ENCODE measurements at places on chromosomes 6 and 20. TPM values are rescaled to one million over a fixed set of nuclear protein-coding genes. Genes with fewer than 3 reads are reported as not detected.
A peak's percentile ranks its signal among the peaks of the same experiment; 100 is the strongest.

TSPYL4 gene
- 29.4 TPM for total RNA-seq

DNA sequence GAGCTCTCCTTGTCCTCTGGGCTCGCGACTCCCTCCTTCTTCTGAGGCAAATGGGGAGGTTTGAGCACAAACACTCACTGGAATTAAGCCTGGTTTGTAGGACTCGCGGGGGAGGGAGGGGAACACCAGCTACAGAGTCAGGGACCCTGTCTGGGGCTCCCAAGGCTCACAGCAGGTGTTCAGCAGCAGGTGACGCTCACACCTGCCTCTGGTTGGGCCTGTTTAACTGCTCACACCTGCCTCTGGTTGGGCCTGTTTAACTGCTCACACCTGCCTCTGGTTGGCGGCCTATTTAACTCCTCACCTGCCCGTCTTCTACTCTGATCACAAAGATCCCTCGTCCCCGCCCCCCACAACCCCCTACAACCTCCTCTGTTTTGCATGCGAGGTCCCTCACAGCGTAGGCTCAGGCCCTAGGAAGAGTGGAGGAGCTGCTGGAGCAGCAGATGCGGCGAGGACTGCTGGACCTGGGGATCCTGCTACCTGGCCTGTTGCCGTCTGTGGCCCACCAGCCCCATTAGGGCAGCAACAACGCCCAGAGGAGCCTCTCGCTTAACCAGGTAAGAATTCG is 181.9 kb downstream of the ERMARD start:
- DNase-seq: no peak

DNA sequence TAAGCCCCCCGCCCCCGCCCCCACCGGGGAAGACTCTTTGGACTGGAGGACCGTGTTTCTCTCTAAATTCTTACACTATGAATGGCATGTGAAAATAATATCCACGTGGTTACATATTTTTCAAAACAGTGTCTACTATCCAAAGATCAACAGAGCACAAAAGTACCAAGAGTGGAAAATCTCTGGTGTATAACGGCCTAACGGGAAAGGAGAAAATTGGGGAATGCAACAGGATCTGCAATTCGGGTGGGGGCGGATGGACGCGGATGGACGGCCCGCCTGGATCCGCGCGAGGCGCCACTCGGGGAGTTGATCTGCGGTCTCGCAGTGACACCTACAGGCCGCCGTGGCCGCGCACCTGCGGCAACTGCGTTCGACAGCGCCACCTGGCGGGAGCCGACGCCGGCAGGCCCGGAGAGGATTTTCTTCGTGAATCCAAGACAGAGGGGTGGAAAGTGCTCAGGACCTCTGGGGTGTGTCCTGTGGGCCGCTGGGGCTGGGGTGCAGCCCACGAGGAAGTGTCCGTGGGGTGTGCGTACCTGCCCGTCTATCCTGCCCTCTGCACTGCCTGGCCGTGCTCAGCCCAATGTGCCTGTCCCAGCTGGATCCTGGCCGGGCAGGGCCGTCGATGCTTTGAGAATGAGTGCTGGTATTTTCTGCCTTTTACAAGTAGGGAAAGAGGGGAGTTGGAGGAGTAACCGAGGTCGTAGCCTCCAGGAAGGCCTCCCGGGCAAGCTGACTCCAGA is 18.6 kb downstream of the ANKRD60 start:
- peak; percentile 93 for DNase-seq

- DNase-seq: no peak
Observed at GRCh38 chr20:17463711-17464110, 67.5 kb downstream of the BFSP1 start.

DNA sequence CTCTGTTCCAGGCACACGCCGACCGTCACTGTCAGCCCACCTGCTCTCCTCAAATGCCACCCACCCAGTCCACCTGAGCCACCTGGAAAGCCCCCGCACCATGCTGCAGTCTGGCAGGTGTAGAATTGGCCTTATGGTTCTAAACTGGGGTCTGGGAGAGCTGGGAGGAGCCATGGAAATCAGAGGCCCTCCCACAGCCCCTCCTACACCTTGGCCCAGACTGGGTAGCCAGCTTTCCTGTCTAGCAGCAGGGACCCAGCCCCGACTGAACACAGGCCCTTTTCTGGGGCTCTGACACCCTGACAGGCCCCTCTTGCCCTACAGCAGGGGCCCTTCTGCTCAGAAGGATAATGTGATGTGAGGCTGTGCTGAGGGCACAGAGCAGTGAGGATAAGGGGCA is 31.1 kb downstream of the LRFN2 start:
- DNase-seq: no peak

BAG2 gene
- total RNA-seq: 14.8 TPM

GRCh38 chr6:127514179-127514772 is 4.9 kb downstream of the MTCL3 start:
- DNase-seq: no peak

- DNase-seq: no peak
Observed at GRCh38 chr6:107665382-107665781, 158.7 kb downstream of the SCML4 start.

GRCh38 chr6:40325791-40326190 is 261.4 kb downstream of the LRFN2 start:
- no peak for DNase-seq

DNA sequence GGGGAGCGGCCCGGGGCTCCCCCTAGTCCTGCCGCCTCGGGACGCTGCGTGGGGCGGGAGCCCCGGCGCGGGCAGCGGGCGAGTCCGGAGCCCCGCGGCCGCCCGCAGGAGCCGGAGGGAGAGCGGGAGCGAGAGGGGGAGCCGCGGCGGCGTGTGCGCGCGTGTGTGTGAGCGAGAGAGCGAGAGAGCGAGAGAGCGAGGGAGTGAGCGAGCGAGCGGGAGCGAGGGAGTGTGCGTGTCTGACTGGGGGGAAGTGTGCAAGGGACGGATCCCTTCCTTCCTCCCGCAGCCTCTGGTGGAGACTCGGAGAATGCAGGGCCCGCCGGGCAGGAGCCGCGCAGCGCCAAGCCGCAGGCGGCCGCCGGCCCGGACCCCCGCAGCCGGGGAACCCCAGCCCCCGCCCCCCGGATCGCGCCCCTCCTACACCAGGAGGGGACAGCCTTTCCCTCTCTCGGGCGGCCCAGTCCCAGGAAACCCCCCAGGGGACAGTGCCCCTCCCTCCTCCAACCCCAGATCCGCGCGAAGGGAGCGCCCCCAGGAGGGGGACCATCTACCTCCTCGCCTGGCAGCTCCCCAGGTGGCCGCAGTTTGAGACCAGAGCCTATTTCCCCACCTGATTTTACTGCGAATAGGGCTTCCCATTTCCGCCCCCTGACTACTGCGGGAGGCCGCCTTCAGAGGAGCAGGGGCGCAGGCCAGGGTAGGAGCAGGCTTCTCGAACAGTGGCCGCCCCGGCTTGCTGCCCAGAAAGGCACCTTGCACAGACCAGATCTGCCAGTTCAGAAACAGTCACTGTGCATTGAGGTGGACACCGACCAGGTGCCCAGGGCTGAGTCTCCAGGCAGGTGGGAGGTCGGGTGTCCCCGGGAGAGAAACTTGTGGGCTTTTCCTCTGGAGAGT is at the start of gene CDH22:
CDH22 (minus strand) TSS at position 241 of the 900 bp plus-strand sequence. CDS start 57,204 bp downstream, outside the sequence.
- peak; percentile 55 for DNase-seq

DNA sequence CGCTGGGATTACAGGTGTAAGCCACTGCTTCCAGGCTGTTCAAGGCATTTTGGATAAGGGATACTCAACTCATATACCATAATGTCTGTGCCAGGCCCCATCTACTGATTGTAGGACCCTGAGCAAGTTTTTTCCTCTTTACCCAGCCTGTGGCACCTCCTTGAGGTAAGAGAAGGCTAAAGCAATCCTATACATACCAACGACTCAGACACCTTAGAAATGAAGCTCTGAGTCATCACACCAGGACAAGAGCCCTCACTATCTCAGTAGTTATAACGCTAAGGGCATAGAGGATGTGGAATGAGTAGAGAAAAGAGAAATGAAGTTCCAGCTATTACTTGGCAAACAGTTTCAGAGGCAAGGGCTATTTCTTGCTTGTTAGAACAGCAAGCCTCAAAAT is 16.9 kb downstream of the NDRG3 start:
- DNase-seq: no peak

MEA1 gene
- 28.7 TPM for total RNA-seq

AGER gene
- 3.0 TPM for total RNA-seq

GRCh38 chr6:82030301-82030700 is 217.2 kb downstream of the IBTK start:
- DNase-seq: no peak

DNA sequence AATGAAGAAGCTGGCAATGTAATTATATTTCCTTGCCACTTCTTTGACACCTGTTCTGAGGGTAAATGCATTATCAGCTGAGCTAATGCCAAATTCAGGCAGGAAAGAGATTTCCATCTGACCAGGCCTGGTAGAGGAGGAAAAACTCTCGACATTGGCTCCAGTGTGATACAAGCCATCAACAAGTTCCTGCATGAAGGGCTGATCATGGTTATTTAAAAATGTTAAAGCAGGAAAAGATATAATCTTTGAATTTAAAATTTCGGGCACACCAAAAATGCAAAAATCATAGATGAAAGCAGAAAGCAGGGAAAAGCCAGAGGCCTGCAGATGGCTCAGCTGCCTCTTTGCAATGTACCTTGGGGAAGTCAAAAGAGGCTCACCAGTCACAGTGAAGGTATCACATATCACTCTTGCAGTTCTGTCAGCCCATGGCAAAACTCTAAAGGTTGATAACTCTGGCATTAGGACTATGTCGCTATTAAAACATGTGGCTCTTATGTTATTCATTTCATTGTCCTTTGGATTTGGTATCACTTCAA is 39.1 kb downstream of the LGSN start:
- DNase-seq: no peak

DNA sequence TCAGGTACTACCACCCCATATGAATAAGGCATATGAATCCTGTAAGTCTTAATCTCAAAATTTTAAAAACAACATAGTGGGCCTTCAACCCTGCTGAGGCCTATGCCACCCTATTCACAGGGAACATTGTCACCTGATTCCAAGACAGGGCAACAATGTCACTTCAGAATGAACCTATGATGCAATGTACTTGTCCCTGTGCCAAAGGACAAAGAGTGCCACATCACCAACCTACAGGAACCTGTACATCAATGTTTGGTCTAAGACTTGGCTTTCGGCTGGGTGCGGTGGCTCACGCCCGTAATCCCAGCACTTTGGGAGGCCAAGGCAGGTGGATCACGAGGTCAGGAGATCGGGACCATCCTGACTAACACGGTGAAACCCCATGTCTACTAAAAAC is 318.5 kb upstream of the JARID2 start:
- no peak for DNase-seq

- no peak for DNase-seq
Observed at GRCh38 chr6:145609521-145609920, 125.8 kb downstream of the EPM2A start.

- no peak for DNase-seq
Observed at GRCh38 chr6:157442291-157442690, 61.3 kb downstream of the ZDHHC14 start.

FKBP1C gene
- total RNA-seq: 0.77 TPM

MYO6 gene
- 5.5 TPM for total RNA-seq

- DNase-seq: peak; percentile 73
Observed at GRCh38 chr6:7052443-7053011, 55.2 kb upstream of the RREB1 start.

- DNase-seq: no peak
Observed at GRCh38 chr6:149094156-149094555, 223.4 kb upstream of the TAB2 start.

GRCh38 chr6:33694401-33694931 is 17.0 kb downstream of the UQCC2 start:
- no peak for DNase-seq

- no peak for DNase-seq
Observed at GRCh38 chr6:7879579-7879978, 31.0 kb downstream of the TXNDC5 start.

XKR7 gene
- not detected for total RNA-seq

GRCh38 chr20:58378704-58379103 is 10.3 kb upstream of the VAPB start:
- no peak for DNase-seq

DNA sequence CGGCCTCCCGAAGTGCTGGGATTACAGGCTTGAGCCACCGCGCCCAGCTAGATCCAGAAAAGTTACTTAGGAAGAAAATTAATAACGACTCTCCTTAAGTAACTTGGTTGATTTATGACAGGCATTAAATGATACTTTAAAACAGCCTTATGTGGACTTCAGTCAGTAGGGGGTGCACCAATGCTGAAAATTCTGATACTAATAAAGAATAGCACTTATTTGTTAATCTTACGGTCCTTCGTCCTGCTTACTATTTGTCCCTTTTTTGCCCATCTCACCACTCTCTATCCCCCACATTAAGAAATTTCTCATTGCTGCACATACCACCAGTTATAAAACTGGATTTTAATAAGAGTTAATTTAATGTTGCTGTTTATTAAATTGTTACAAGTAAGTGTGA is 12.7 kb upstream of the PRELID3B start:
- no peak for DNase-seq

DNA sequence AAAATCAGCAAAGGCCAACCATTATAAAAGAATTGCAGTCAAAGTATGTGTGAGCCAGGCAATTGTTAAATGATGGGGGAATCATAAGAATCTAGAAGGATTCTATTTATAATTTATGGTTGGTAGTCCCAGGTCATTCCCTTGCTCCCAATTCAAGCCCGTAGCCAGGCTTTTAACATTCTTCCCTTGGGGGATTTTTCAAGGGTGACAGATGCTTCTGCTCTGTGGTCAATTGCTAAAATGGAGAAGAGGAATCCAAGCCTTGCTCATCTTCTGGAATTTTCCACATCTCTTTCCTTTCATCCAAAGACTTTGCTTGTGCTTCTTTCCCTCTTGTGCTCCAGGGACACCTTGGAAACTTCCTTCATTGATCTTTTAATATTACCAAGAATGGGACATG is 18.0 kb upstream of the BCAS1 start:
- DNase-seq: no peak

GRCh38 chr20:2890742-2891141 is 17.5 kb downstream of the PTPRA start:
- DNase-seq: no peak

SRSF6 gene
- total RNA-seq: 56.5 TPM

GRCh38 chr6:31203345-31203979 is 33.0 kb upstream of the POU5F1 start:
- no peak for DNase-seq

GRCh38 chr6:168542301-168542700 is 101.3 kb downstream of the SMOC2 start:
- DNase-seq: no peak

- no peak for DNase-seq
Observed at GRCh38 chr6:68653074-68653705, 18.1 kb downstream of the ADGRB3 start.

- DNase-seq: no peak
Observed at GRCh38 chr6:31037682-31038081, 27.4 kb downstream of the MUC22 start.

GRCh38 chr20:19251958-19252357 is 39.5 kb downstream of the SLC24A3 start:
- DNase-seq: no peak

DNA sequence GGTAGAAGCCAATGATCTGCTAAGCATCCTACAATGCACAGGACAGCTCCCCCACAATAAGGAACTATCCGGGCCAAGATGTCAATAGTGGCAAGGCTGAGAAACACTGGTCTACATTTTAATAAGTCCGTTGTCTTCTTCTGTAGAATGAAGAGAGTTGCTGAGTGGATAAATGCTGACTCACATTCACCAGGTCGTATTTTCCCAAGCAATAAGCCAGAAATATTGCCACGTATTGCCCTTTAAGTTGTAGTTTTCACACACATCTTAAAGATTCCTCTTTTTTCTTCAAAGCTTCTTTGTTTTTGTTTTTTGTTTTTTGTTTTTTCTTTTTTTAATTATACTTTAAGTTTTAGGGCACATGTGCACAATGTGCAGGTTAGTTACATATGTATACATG is 30.5 kb upstream of the NRN1 start:
- DNase-seq: no peak

- DNase-seq: no peak
Observed at GRCh38 chr6:167936051-167936450, 61.4 kb upstream of the KIF25 start.

- DNase-seq: no peak
Observed at GRCh38 chr6:90978046-90978445, 391.2 kb upstream of the MAP3K7 start.
